ENCODE measurements at places on chromosomes 5 and 9.

DNA sequence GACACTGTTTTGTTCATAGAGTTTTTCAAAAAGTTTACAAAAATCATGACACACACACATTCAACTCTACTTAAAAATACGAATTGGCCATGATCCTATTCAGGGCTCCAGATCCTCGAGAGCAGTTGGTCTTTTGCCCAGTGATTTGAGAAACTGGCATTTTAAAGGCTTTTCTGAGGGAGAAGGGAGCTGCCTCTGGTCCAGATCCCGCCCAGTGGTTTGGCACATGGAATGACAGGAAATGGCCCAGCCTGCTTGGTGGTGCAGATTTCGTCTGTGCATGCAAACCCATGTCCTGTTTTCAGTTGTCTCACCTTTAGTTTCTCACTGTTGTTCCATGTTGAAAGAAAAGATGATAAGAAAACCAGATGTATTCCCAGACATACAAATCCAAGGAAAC is 3.6 kb downstream of the CAMK4 start:
- no peak for DNase-seq

- no peak for DNase-seq
Observed at GRCh38 chr5:43202380-43202779, 10.4 kb downstream of the NIM1K start.

DNA sequence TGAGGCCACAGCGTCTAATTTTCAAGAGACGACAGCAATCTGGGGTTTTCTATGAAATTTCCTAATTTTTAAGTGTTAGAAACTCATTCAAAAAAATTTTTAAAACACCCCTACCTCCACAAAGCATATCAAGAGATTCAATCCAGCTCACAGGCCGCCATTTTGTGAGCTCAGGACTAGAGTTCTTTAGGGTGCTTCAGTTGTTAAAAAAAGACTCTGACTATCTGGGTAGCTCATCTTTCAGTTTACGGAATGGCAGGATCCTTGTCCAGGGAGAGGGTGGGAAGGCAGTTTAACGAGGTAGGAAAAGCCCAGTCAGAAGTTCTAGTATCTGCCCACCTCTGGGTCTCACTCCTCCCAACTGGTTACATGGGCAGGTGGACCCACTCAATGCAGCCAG is 43.1 kb downstream of the CAMK2A start:
- no peak for DNase-seq

GRCh38 chr5:36079200-36079781 is 12.6 kb upstream of the UGT3A2 start:
- DNase-seq, result no peak

DNA sequence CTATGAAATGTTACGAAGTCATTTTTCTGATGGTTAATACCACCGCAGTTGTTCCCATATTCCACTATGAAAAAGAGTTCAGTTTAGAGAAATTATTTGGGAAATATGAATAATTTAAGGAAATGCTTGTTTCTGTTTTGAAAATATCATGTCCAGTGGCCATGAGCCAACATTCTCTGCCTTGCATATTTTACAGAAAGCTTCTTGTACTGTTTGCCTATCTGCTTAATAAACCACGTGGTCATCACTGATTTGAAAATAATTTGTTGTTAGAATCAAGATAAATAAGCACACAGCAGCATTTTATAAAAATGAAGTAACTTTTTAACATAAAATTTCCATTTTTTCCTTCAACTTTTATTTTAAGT is 381.5 kb upstream of the CDH18 start:
- no peak for DNase-seq

DNA sequence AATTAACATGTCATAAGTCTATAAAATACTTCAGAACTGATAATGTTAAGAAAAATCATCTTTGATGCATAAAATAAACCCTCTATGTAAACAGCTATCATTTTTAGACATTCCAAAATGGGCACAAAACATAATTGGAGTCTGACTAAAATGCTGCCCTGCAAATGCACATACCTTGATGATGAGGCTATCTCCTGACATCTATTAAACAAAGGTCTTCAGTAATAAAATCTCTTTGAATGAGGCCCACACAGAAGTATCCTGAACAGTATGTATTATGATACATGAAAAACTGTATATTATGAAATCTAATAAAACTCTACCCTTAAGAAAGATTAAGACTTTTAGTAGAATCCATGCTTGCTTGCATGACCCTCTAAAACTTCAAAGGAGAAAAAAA is 66.1 kb downstream of the FBXL17 start:
- no peak for DNase-seq

- DNase-seq, result no peak
Observed at GRCh38 chr9:7979611-7980010, 180.0 kb upstream of the DMAC1 start.

GRCh38 chr9:99818500-99818899 is 3.2 kb upstream of the NR4A3 start:
- DNase-seq, result no peak

DNA sequence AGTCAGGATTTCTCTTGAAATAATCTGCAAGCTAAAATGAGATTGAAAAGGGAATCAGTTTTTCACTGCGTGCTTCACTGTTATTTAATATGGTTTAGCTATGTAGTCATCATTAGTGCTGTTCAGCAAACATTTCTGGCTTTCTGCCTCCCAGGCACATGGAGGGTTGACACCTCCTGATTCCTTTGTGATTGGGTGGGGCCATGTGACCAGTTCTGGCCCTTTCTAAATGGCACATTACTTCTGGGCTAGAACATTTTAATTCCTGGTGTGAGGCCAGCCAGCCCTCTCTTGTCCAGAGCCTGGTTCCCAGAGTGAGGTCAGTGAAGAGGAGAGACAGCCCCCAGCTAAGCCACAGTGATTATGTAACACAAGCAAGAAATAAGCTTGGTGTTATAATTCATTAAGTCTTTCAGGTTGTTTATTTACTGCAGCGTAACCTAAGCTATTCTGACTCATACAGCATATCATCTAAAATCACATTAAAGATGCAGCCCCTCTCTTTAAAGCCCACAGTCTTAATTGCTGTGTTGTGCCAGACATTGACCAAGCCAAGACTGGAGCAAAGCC is 17.4 kb upstream of the ARSI start:
- no peak for DNase-seq

DNA sequence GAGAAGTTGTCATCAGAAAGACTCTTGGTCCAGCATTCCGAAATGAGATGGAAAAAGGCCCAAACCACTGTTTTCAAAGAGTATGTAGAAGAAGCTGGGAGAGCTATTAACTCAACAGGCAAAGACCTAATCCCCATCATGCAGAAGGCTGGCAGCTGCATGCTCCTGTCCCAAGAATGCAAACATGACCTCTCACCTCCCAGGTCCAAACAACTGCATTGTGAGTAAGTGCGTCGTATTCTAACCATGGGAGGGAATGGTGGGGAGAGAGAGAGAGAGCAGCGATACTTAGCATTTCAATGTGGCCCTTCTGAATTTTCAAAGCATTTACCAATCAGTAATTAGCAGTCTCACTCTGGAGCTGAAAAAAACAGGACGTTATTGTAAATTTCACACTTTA is 27.6 kb downstream of the TRPC7 start:
- DNase-seq, result no peak

- DNase-seq, result no peak
Observed at GRCh38 chr5:61023131-61023530, 78.1 kb downstream of the NDUFAF2 start.

DNA sequence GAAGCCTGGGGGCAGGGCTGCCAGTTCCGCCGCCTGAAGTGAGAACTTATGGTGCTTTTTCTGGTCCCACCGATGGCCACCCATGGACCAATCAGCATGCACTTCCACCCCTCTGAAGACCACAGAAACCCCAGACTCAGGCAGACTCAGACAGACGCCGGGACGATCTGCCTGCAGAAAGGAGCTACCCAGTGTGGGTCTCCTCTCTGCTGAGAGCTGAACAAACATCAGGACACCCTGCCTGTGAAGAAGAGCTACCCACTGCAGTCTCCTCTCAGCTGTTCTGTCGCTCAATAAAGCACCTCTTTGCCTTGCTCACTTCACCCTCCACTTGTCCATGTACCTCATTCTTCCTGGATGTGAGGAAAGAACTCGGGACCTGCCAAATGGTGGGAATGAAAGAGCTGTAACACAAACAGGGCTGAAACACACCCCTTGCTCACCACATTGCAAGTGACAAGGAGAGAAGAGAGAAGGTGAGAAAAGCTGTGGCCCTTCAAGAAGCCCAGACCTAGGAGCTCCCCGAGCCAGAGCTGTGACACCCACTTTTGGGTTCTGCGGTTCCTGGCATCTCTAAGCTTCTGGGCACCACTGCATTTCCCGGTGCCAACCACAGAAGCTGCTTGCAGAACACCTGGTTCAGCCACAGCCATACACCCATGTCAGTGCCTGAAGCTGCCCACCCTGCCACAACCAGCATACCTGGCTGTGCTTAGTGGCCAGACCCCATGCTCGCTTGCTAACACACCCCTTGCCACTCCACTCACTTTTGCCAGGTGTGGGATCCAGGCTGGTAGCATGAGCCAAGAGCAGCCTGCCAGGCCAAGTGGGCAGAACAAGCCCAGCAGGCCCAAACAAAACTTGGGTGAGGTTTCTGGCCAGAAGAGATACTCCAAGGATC is 114.3 kb upstream of the TSLP start:
- DNase-seq, result no peak

GRCh38 chr5:43514025-43514424 is 923 bp downstream of the C5orf34 start:
- DNase-seq, result no peak

GRCh38 chr9:88388886-88389605 is 802 bp downstream of the SPIN1 start:
- DNase-seq, result peak; percentile 28

GRCh38 chr9:133505901-133506652 is 18.7 kb downstream of the MYMK start:
- DNase-seq, result no peak

GRCh38 chr5:36948041-36948440 is 71.5 kb downstream of the NIPBL start:
- DNase-seq, result no peak

DNA sequence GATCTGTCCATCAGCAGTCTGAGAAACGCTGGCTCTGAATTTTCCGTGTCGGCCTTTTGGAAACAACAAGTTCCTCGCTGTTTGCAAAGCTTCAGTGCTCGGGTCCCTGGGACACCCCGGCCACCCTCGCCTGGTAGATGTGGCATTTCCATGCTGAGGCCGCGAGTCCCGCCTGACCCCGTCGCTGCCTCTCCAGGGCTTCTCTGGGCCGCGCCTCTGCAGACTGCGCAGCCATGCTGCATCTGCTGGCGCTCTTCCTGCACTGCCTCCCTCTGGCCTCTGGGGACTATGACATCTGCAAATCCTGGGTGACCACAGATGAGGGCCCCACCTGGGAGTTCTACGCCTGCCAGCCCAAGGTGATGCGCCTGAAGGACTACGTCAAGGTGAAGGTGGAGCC is 4.7 kb downstream of the NTNG2 start:
- no peak for DNase-seq

DNA sequence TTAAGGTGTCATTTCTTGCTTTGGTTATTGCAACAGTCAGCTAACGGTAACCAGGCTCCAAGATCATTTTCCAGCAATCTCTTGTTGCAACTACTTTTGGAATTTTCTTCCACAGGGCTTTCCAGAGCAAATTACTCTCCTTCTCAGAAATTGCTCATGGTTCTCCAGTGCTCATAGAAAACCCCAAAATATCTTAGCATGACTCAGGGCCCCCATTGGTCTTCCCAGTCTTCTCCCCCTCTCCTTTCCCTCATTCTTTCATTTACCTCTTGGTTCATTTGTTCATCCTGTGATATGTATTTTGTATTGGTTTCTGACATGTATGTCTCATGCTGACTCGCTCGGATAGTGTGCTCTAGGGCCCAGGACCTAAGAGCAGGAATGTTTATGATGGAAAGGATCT is 35.6 kb downstream of the WWC1 start:
- DNase-seq, result no peak

- no peak for DNase-seq
Observed at GRCh38 chr9:37700131-37700530, 49.4 kb downstream of the FRMPD1 start.

DNA sequence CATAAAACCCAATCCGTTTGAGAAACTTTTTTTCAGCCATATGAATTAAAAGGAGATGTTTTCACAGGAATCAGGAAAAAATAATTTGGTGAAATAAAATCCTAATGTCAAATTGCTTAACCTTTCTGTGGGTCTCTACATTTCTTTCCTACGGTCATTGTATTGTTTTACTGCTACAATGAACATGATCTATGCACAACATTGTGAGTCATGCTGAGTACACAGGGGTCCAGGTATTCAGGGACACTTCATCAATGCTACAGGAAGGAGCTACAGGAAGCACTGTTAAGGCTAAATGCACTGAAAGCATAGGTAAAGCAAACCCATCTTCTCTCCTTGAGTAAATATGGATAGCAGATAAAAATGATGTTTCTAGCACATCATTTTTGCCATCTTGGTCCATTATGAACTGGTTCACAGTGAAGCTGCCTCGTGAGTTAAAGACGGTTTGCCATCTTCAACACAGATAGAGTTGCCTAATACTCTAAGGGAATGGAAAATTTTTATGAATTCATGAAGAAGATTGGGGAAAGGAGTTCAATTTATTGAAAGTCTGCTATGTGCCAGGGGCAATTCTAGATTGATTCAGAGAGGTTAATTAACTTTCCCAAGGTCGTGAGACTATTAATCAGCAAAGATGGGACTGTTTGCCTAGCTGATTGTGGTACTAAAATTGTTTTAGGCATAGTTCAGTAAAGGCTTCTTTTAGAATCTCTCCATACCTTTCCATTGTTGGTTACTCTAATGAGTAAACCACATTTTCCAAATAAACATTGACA is 85.5 kb downstream of the DIRAS2 start:
- no peak for DNase-seq

GRCh38 chr9:99782962-99783718 is 38.5 kb upstream of the NR4A3 start:
- no peak for DNase-seq

GRCh38 chr5:26847041-26847736 is 191.2 kb downstream of the CDH9 start:
- no peak for DNase-seq

- DNase-seq, result no peak
Observed at GRCh38 chr5:142869886-142870285, 99.7 kb downstream of the ARHGAP26 start.

DNA sequence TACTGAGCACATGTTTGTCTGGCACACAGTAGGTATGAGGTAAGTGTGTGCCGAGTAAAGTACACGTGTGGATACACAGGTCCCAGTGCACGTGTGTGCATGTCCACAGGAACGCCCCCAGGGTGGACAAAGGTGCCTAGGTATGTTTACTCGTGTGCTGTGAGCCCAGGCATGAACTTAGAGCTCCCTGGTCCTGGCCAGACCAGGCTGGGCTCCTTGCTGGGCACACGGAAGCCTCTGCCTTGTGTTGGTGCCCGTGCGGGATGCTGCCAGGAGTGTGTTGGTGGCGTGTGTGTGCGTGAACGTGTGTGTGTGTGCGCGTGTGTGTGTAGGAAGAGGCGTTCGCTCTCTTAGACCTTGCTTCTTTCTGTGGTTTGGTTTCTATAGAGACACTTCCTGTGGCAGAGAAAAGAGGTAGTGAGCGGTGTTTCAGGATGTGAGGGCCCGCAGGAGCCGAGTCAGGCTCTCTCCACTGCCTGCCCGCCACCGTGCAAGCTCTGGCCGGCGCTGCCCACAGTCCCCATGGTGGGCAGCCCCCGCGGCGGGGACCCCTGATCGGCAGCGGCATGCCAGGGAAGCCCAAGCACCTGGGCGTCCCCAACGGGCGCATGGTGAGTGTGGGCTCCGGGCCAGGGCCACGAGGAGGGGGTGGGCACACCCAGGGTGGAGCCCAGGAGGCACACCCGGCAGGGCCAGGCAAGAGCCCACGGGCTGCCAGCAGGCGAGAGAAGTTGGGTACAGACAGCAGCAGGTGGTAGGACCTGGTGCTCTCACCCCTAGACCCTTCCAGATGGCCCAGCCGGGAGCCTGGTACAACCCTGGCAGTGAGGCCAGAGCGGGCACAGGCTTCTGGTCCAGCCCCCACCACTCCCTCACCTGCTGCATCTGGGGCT is at the start of gene RGS14:
Gene RGS14 (plus strand): TSS at position 466 of the 893 bp plus-strand sequence. CDS start 101 bp downstream, at position 567.
- DNase-seq, result peak; percentile 67

Data from activated CD4-positive, alpha-beta T cell treated with anti-CD3 and anti-CD28 coated beads, Interleukin-2, amount 50 U/mL, for 1 hour (primary cell).